ENCODE measurements at places on chromosomes 7 and 10. TPM values are rescaled to one million over a fixed set of nuclear protein-coding genes. Genes with fewer than 3 reads are reported as not detected.
A peak's percentile ranks its signal among the peaks of the same experiment; 100 is the strongest.

NPSR1 gene
- not detected for total RNA-seq

CYP2C19 gene
- not detected for total RNA-seq

- no peak for DNase-seq
Measured at GRCh38 chr7:133746305-133746704, 380.8 kb upstream of the LRGUK start.

DNA sequence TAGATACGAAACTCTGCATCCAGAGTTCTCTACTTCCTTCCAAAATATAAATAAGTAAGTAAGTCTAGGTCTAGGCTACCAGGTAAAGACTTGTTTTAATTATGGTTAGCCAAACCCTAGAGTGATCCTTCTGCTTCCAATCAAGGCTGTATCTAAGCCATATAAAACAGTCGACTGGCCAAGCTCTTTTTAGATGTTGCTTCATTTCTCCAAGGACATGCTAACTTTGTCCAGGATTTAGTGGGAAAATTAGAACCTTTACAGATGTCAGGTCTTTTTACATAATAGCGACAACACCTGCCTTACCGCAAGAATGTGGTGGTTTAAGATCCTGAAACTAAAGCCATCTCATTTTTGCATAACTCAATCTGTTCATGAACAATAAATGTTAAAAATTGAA lies 156.8 kb downstream of the NXPH1 start:
- DNase-seq, result no peak

DNA sequence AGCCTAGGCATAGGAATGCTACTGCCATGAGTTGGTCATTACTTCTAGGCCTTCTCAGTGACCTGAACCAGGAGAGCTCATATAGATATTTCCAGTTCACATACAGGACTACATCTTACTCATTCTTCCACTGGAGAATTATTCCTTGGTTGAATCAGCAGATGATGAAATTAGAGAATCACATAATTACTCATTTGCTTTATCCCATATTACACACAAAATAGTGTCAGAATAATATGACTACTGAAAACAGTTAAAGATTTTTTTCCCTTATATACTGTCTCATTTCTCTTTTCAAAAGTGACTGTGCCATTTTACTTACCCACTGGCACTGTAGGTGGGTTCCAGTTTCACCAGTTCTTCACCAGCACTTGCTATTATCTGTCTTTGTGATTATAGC lies 18.5 kb downstream of the BMS1 start:
- no peak for DNase-seq

DNA sequence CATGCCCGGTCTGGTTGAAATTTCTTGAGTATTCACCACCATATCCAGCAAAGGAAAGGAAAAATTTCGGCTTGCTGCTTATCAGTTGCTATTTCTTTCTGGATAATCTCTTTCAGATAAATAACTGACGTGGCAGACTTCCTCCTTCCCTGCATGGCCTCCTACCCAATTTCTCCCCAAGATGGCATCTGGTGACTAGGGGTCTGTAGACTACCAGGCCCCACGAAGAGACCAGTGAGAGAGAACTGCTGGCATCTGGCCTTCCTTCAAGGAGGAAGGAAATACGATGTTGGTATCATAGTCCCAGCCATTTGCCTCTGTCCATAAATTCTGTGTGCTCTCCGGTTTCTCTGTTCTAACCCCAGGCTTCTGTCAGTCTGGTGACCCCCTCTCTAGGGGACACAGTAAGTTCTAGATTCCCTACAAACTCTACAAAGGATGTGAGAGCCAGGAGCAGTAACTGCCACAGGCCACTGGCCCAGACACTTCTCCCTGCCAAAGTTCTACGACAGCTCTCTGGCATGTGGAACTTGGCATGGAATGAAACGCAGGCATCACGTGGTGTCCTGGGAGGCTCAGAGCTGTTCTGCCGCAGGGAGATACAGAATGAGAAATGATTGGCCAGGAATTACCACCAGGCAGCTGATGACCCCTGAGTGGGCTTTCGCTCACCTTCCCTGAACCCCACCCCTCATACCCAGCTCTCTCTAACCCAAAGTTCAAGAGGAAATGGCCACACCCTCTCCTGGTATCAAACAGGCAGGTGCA lies 30.0 kb upstream of the MSRB2 start:
- DNase-seq, result peak; percentile 28
